ENCODE measurements at places on chromosomes 2 and 18.
A peak's percentile ranks its signal among the peaks of the same experiment; 100 is the strongest.

- no peak for DNase-seq
These were observed 1.2 kb upstream of the ZNF892 start for GRCh38 chr2:95206096-95206495.

DNA sequence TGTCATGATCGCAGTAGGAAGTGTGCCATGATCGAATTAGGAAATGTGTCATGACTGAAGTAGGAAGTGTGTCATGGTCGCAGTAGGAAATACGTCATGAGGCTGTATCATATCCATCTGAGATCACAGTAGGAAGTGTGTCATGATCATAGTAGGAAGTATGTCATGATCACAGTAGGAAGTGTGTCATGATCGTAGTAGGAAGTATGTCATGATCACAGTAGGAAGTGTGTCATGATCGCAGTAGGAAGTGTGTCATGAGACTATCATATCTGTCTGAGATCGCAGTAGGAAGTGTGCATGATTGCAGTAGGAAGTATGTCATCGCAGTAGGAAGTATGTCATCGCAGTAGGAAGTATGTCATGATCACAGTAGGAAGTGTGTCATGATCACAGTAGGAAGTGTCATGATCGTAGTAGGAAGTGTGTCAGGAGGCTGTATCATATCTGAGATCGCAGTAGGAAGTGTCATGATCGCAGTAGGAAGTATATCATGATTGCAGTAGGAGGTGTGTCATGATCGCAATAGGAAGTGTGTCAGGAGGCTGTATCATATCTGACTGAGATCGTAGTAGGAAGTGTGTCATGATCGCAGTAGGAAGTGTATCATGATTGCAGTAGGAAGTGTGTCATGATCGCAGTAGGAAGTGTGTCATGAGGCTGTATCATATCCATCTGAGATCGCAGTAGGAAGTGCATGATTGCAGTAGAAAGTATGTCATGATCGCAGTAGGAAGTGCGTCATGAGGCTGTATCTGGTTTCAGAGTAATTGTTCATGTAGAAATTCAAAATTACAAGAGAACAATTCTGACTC, 56.4 kb upstream of the NFATC1 start:
- DNase-seq = peak; percentile 4

- no peak for DNase-seq
These were observed 6.4 kb downstream of the RAB31 start for GRCh38 chr18:9714266-9715087.

GRCh38 chr2:120463527-120463926, 117.6 kb downstream of the INHBB start:
- DNase-seq = no peak

DNA sequence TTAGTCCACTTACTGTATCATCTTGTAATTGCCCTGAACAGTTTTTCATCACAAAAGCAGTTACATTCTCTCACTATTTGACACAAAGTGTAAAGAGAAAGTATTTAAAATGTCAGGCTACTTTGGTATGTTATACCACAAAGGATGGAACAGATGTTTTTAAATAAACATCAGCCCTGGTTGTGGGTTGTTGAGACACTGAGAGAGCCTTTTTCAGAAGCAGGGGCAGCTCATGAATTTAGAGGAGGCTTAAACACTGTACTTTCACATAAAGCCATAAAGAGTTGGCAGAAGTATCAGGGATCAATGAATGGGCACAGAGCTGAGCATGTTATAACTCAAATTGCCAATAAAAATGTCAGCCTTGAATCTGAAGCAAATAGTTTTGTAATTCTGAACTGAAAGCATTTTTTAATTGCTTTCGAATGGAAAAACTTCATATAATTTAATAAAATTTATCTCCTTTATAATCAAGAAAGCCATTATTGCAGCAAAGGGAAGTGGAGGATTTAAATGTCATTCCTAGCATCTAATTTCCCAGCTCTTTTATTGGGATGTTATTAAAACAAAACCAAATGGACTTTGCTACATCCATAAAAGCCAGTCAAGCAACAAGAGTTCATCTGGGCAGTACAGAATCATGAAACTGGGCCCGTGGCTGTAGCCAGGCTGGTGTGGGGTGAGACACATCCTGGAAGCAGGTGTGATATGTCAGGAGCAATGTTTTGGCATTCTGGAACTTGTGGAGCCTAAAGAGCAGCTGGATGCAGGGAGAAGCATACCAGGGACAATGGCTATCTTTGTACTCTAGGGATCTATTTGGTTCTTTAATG, 95.1 kb upstream of the NT5C1B start:
- DNase-seq = no peak

DNA sequence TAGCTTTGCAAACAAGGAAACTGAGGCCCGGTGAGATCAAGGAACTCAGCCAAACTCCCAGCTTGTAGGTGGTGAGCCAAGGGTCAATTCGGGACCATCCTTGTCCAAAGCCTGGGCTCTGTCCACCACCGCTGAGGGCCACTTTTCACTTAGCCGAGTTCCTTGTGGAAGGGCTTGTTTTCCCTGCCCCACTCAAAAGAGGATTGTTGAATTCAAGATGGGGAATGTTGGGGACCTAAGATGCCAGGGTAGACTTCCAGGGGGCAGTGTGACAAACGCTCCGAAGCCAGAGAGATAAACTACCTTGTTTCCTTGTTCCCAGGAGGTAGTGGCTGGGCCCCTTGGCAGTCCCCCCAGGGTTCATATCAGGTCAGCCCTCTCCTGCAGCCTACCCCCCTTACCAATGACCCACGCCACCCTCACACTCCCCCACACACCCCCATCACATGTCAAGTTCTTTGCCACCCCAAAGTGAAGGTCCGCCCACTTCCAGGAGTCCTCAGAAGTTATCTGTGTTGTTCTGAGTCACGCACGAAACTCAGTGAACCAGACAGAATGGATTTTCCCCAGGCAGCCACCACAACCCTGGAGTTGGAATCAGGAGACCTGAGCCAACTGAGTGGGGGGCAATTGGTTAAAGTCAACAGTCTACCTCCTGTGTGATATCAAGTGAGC, 10.3 kb upstream of the ATOH8 start:
- DNase-seq = no peak

DNA sequence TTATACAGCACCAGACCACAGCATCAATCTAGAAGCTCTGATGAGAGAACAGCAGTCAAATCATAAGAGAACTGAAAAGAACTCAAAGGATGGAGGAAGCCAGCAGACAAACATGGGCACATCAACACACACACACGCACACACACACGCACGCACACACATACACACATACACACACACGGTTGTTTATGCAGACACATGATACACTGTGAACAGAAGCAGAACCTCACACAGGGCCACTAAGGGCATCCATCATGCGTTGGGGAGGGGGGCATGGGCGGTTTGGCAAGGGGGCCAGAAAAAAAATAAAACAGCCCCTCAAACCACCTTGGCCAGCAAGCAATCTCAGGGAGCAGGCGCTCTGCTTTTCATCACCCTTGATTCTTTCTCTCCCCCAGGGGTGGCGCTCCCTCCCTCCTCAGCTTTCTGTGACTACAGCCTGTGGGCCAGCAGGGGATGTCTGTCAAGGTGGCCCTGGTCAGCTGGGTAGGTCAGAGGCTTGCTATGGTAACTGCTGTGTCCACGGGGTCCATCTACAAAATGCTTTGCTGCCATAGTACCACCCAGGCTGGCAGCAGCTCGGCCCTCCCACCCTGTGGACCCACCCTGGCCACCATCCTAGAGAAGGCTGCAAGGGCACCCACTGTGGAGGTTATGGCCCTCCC, 318.0 kb downstream of the CELF4 start:
- DNase-seq = no peak

DNA sequence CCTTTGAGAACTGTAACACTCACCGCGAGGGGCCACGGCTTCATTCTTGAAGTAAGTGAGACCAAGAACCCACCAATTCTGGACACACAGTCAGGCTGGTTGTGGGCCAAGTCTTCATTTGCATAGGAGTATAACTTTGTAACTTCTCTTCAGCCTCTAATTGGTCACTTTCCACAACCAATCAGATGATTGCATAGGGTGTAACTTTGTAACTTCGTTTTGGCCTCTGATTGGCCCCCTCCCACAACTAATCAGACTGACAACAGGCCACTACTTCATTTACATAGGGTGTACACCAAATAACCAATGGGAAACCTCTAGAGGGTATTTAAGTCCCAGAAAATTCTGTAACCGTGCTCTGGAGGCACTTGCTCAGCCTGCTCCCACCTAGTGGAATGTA, 77.5 kb upstream of the TCF4 start:
- DNase-seq = no peak

DNA sequence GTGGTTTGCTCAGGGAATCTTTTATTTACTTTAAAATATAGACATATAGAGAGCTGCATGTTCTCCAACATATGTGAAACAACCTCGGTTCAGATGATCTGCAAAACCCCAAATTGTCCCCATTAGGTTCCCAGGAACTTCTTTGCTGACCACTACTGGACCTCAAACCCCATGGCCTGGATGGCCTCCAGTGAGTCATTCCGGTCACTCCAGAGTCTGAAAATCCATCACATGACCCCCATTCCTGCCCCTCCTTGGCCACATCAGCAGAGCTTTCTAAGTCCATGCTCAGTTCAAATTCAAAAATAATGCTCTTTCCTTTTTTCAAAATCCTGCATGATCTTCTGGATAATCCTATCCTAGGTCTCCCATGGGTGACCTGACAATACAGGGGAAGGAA, 271.0 kb downstream of the TNS1 start:
- DNase-seq = no peak

- DNase-seq = no peak
These were observed 47.3 kb downstream of the MEX3C start for GRCh38 chr18:51150113-51150700.

GRCh38 chr2:219595256-219595655, 2.4 kb upstream of the STK11IP start:
- no peak for DNase-seq

GRCh38 chr2:88896971-88897370, 205.5 kb downstream of the RPIA start:
- DNase-seq = no peak

DNA sequence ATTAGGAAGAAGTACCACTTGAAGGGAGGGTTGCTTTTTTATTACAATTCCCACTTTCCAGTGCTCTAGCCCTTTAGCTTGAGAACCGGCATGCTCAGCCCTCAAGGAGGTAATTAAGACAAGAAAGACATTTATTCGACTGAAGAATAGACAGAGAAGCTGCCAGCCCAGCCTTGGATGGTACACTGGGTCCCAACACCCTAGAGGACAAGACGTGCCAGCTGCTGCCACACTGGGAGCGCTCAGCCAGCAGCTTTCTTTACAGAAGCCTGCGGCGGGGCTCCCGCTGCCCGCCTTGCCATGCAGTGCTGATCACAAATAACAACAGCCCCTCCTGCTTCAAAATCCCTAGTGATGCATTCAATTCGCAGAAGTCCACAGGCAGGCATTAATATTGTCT, 746.3 kb upstream of the RAB6C start:
- no peak for DNase-seq

- DNase-seq = no peak
These were observed 9.0 kb downstream of the GBX2 start for GRCh38 chr2:236158969-236159777.

DNA sequence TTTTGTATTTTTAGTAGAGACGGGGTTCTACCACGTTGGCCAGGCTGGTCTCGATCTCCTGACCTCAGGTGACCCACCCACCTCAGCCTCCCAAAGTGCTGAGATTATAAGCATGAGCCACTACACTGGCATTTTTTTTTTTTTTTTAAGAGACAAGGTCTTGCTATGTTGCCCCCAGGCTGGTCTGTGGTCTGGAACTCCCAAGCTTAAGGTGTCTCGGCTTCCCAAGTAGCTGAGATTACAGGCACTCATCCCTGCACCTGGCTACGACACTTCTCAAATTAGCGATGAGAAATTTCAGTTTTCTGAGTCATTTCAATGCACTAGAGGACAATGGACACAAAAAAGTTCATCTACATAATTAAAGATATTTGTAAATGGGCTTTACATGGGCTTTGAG, 36.6 kb upstream of the TCF7L1 start:
- no peak for DNase-seq

GRCh38 chr18:1599196-1599595, 694.5 kb downstream of the ADCYAP1 start:
- DNase-seq = no peak

- DNase-seq = no peak
These were observed 161.7 kb downstream of the MREG start for GRCh38 chr2:215851696-215852095.

GRCh38 chr18:11851806-11852337, 659 bp downstream of the CHMP1B start:
- no peak for DNase-seq

GRCh38 chr2:239164335-239164871, 236.4 kb downstream of the HDAC4 start:
- peak; percentile 64 for DNase-seq

DNA sequence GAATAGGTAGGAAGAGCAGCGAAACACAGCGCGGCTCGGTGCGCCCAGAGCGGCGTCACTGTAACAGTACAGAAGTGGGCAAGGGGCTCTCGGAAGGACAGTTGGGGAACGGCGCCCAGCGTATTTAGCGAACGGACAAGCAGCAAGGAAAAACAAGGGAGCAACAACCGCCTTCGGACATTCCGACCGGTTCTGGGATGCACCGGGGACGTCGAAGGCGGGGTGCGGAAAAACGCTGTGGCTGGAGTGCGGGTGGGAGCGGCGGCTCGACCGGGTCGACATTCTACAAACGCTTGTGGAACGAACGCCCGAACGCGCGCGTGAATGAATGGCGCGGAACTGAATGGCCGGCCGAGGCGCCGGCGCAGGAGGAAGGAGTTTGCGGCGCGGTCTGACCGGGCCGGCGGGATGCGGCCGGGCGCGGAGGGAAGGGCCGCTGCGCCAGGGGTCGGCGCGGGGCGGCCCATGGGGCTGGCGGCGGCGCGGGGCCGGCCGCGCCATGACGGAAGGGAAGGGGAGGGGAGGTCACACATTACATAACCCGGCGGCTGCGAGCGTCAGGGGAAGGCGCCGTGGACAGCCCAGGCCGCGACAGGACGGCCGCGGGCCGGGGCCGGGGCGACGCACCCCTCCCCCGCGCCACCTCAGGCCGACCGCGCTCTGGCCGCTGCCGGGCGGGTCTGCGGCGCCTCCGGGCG, 605 bp downstream of the REV1 start:
- DNase-seq = peak; percentile 86

DNA sequence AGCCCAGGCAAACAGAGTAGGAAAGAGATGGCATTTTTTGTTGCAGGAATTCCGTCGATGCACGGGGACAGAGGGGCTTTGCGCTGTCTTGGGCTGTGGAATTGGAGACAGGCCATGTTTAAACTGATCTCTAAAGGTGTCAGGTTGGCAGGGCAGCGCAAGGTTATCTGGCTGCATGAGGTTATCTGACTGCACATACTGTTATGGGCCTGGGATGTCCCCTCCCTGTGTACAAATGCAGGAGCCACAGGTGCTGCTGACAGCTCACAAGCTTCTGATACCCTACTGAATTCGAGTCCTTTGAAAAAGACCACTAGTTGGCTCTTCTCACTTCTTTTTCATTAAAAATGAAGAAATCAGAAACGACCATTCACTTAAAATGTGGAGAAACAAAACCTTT, 255.4 kb downstream of the PLCL1 start:
- DNase-seq = no peak

GRCh38 chr2:37829202-37829601, 95.9 kb upstream of the RMDN2 start:
- no peak for DNase-seq

Data from osteocyte (in vitro differentiated cells).